H1 (cell line): ENCODE measurements at places on chromosomes 7 and 10. TPM values are rescaled to one million over a fixed set of nuclear protein-coding genes. Genes with fewer than 3 reads are reported as not detected.

DNA sequence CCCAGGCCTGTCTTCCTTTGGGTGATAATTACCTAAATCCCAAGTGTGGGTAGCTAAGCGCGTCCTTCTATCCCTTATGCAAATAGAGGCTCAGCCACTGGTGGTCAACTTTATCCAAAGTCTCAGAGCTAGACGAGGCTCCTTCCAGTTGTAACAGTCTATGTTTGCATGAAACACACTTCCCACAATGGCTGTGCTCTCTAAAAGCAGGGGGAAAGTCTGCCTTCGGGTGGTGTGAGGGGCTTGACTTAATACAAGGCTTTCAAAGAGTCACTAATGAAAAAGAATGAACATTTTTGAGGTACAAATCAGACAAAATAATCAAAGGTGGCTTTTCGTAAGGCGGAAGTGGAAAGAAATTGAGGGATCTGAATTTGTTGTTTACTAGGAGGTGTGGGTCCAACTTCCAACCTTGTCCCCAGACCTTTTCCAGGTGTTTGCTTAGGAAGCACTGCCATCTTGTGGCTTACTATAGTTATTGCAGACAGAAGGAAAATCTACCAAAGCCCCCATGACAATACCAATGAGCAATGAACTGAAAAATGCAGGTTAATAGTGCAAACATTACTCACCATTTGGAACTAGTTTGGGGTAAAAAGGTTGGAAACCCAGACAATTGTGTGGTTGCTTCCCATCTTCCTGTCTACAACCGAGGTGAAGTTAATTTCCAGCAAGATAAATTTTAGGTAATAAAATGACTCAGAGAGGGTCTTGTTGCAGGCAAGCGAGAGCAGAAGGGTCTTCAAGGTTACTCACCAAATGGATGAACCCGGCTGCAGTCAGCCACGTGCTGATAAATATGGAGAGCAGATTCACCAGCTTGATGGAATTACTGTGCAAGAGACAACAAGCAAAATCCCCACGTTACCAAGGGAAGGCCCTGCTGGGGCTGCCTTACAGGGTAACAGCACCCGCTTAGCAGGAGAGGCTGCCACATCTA lies 525.7 kb downstream of the KCNMA1 start:
- no peak overlapping the region for H3K4me3 ChIP-seq
- peaks cover 43% of the 10 kb centered on the region for H3K4me1 ChIP-seq
- no peaks in the 10 kb centered on the region for H3K36me3 ChIP-seq
- DNase-seq, result peak; percentile 19
- H3K27ac ChIP-seq, result no peak overlapping the region

Gene AASS
- 383 and 394 TPM in 2 replicates for total RNA-seq

DNA sequence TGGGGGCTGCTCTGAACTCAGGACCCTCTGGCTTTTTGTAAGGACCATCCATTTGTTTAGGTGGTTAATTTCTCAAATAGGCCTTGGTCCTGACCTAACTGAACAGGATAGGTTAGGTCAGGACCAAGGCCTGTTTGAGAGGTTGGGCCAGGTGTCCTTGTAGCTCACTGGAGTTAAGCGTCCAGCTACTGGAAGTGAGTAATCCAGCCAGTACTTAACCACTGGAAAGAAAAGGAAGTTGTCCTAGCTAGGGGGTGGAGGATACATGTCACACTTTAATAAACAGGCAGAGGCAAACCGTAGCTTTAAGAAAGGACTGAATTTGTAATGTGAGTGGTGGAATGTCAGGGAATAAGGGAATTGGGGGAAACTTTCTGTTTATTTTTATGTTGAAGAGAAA lies 96.0 kb downstream of the GPR85 start:
- no peaks in the 10 kb centered on the region for H3K27me3 ChIP-seq
- H3K27ac ChIP-seq, result no peak overlapping the region
- no peak overlapping the region for H3K4me3 ChIP-seq
- H3K4me1 ChIP-seq, result no peaks in the 10 kb centered on the region

GRCh38 chr7:153090209-153090608 lies 330.7 kb downstream of the ACTR3B start:
- no peaks in the 10 kb centered on the region for H3K4me1 ChIP-seq
- DNase-seq, result no peak
- no peak overlapping the region for H3K4me3 ChIP-seq
- no peaks in the 10 kb centered on the region for H3K27me3 ChIP-seq
- no peak overlapping the region for H3K27ac ChIP-seq
- no peaks in the 10 kb centered on the region for H3K36me3 ChIP-seq

GRCh38 chr7:27214239-27214950 lies 14.5 kb upstream of the HOXA13 start:
- no peak overlapping the region for H3K27ac ChIP-seq
- peaks cover 85% of the 10 kb centered on the region for H3K27me3 ChIP-seq
- peaks cover 8% of the 10 kb centered on the region for H3K4me1 ChIP-seq

DNA sequence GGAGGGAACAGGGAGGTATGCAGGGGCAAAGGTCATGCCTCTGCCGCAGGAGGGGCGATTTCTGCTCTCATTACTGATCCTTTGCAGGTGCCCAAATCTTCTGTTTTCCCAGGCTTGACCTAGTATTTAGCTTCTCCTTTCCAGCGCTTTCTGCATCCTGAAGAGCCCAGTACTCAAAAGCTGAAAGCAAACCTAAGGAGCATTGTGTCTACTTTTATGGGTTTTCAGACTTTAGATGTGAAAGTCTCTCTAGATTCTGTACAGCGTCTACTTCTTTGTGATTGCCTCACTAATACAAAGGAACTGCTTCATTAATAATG lies 560 bp downstream of the GBF1 start:
- no peak for DNase-seq
- H3K4me1 ChIP-seq, result peaks cover 10% of the 10 kb centered on the region
- H3K4me3 ChIP-seq, result peak overlapping the region; percentile 89
- H3K36me3 ChIP-seq, result no peaks in the 10 kb centered on the region
- peaks cover 18% of the 10 kb centered on the region for H3K27me3 ChIP-seq
- H3K27ac ChIP-seq, result 0 out of 2 replicates have a peak overlapping the region, but pooled peaks have one; percentile 43

DNA sequence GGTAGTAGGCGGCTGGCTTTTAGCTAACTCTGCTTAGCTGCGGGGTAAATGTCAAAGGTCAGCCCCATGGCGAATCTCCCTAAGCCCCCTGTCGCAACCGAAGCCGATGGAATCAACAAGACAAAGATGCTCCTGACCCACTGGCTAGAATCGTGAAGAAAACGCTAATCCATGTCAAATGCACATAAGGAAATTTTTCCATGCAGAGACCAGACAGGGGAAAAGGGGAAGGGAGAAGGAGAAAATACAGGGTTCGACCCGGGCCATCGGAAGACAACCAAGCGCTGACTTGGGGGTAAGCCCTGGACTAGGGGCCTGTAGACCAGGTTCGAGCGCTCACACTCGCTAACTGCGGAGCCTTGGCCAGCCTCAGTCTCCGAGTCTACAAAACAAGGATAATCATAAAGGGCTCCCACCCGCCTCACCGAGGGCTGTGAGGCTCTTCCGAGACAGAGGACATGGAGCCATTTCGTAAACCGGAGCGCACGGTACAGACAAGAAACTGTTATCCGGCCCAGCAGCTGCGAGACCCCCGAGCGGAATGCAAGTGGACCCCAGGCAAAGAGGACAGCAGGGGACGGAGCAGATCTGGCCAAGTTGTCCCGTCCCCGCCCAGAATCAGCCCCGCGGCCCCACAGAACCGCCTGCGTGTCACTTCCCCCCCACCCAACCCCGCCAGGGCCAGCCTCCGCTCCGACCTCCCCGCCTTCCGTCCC lies 507 bp downstream of the SAR1A start:
- H3K4me3 ChIP-seq, result peak overlapping the region; percentile 97
- no peaks in the 10 kb centered on the region for H3K27me3 ChIP-seq
- DNase-seq, result no peak
- 0 out of 2 replicates have a peak, but pooled peaks cover 3% of the 10 kb centered on the region for H3K4me1 ChIP-seq

GRCh38 chr7:84317536-84317935 lies 122.9 kb upstream of the SEMA3A start:
- peaks cover 1% of the 10 kb centered on the region for H3K27me3 ChIP-seq
- H3K27ac ChIP-seq, result no peak overlapping the region
- no peaks in the 10 kb centered on the region for H3K36me3 ChIP-seq
- no peak for DNase-seq
- H3K4me1 ChIP-seq, result no peaks in the 10 kb centered on the region

Gene WASL
- total RNA-seq, result 37.1 and 38.9 TPM in 2 replicates

Gene SH2B2
- total RNA-seq, result 17.5 and 18.7 TPM in 2 replicates

DNA sequence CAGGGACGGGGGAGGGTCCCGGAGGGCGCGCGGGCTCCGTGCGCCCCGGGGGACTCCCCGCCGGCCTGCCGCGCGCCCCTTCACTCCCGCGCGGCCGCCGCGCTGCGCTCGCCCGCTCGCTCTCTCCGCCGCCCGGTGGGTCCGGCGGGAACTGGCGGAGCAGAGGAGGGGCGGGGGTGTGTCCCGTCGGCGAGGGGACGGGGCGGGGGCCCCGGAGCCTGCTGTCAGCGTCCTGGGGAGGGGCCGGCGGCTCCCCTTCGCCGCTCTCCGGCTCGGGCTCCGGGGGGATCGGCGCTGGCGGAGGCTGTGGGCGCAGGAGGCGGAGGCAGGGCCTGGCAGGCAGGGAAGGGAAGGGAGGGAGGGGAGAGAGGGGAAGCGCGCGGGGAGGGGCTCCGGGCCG lies at the start of gene SH3PXD2A:
Gene SH3PXD2A, minus strand, starts transcription at position 153 of the 400 bp plus-strand sequence. CDS start 310 bp downstream, outside the sequence.
- peak; percentile 78 for DNase-seq
- peak within 1 kb of the TSS; percentile 78 for H3K4me3 ChIP-seq
- H3K36me3 ChIP-seq, result no peaks in the 10 kb centered on the region
- no peak within 1 kb of the TSS for H3K27ac ChIP-seq

GRCh38 chr7:50347693-50348092 lies 43.2 kb downstream of the IKZF1 start:
- no peak overlapping the region for H3K27ac ChIP-seq
- H3K4me1 ChIP-seq, result peaks cover under 1% of the 10 kb centered on the region; the same call in 1 of the 2 replicates
- no peak for DNase-seq
- H3K27me3 ChIP-seq, result no peaks in the 10 kb centered on the region

GRCh38 chr10:47383261-47384147 lies 589 bp downstream of the ZNF488 start:
- H3K27ac ChIP-seq, result no peak overlapping the region
- H3K36me3 ChIP-seq, result no peaks in the 10 kb centered on the region
- H3K4me1 ChIP-seq, result peaks cover 10% of the 10 kb centered on the region; the same call in 1 of the 2 replicates
- H3K4me3 ChIP-seq, result peak overlapping the region; percentile 91
- peak; percentile 57 for DNase-seq
- no peaks in the 10 kb centered on the region for H3K27me3 ChIP-seq

GRCh38 chr7:106895246-106895864 lies 30.3 kb downstream of the PIK3CG start:
- H3K4me1 ChIP-seq, result no peaks in the 10 kb centered on the region
- H3K36me3 ChIP-seq, result no peaks in the 10 kb centered on the region
- DNase-seq, result no peak
- H3K27me3 ChIP-seq, result no peaks in the 10 kb centered on the region
- H3K4me3 ChIP-seq, result no peak overlapping the region
- no peak overlapping the region for H3K27ac ChIP-seq

Gene GNAT3
- total RNA-seq, result not detected in 2 replicates

DNA sequence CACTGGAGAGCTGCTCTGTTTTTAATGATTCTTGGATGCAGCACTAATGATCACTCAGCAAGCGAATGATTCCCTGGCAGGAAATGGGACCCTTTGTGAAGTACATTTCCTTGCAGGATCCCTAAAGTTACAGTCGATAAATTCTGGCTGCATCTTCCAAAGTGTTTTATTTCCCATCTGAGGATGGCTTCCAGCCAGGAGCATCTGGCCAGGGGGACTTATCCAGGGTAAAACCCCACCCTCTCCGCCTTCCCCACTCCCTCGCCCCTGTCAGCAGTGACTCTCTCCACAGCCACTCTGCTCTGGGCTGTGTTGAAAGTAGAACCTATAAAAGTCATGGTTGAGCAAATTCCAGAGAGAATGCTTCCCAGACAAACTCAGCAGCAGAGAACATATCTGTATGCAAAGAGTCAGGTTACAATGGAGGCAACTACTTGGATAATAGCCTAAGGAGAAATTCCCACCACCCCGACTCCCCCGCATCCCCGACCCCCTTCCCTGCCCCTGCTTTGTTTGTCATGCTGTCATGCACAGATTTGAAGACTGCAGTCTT lies 111.0 kb upstream of the ANLN start:
- peaks cover 55% of the 10 kb centered on the region for H3K4me1 ChIP-seq
- no peak overlapping the region for H3K4me3 ChIP-seq
- DNase-seq, result no peak
- H3K27ac ChIP-seq, result no peak overlapping the region

GRCh38 chr7:123601530-123601929 lies at the start of gene ASB15:
ASB15 (plus strand) TSS chr7:123601821; CDS start chr7:123614503, 12,682 bp downstream.
- no peaks in the 10 kb centered on the region for H3K36me3 ChIP-seq
- H3K4me1 ChIP-seq, result no peaks in the 10 kb centered on the region
- no peak for DNase-seq
- H3K27ac ChIP-seq, result no peak within 1 kb of the TSS
- H3K27me3 ChIP-seq, result no peaks in the 10 kb centered on the region

GRCh38 chr7:100561491-100562194 lies 12.1 kb downstream of the SAP25 start:
- H3K27ac ChIP-seq, result no peak overlapping the region
- H3K4me1 ChIP-seq, result no peaks in the 10 kb centered on the region
- H3K4me3 ChIP-seq, result no peak overlapping the region
- H3K27me3 ChIP-seq, result no peaks in the 10 kb centered on the region

GRCh38 chr7:18347170-18347569 lies 148.4 kb upstream of the HDAC9 start:
- no peaks in the 10 kb centered on the region for H3K36me3 ChIP-seq
- no peak overlapping the region for H3K27ac ChIP-seq
- no peak for DNase-seq
- H3K27me3 ChIP-seq, result no peaks in the 10 kb centered on the region
- no peak overlapping the region for H3K4me3 ChIP-seq

Gene CALHM3
- 0.17 TPM in 1 of 2 replicates, not detected in the other for total RNA-seq

DNA sequence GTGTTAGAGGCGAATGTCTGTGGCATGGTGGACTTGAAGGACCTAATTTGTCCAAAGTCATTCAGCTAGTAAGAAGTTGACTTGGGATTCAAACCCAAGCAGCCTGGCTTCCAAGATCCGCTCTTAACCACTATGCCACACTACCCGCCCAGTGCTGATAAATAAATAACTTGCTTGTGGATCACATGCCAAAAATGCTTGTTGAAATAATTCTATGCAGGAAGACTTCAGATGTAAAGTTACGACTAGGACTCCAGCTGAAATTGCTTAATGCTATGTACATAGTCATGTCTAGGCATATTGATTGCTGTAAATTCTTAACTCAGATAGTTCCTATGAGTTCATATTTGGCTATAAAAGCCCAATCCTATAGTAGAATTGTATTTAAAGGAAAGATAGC lies 76.0 kb downstream of the PLXDC2 start:
- no peak overlapping the region for H3K27ac ChIP-seq
- no peaks in the 10 kb centered on the region for H3K27me3 ChIP-seq
- H3K4me1 ChIP-seq, result peaks cover 3% of the 10 kb centered on the region; the same call in 1 of the 2 replicates
- DNase-seq, result no peak
- no peak overlapping the region for H3K4me3 ChIP-seq

GRCh38 chr7:34070511-34071323 lies 165.4 kb downstream of the BMPER start:
- H3K4me1 ChIP-seq, result peaks cover 10% of the 10 kb centered on the region
- DNase-seq, result no peak

GRCh38 chr7:132422502-132423111 lies 153.7 kb downstream of the PLXNA4 start:
- no peak for DNase-seq
- H3K4me3 ChIP-seq, result no peak overlapping the region
- no peaks in the 10 kb centered on the region for H3K27me3 ChIP-seq

Gene MMD2
- not detected in 2 replicates for total RNA-seq
